ENCODE measurements at places on chromosomes 12 and 14.
A peak's percentile ranks its signal among the peaks of the same experiment; 100 is the strongest.

DNA sequence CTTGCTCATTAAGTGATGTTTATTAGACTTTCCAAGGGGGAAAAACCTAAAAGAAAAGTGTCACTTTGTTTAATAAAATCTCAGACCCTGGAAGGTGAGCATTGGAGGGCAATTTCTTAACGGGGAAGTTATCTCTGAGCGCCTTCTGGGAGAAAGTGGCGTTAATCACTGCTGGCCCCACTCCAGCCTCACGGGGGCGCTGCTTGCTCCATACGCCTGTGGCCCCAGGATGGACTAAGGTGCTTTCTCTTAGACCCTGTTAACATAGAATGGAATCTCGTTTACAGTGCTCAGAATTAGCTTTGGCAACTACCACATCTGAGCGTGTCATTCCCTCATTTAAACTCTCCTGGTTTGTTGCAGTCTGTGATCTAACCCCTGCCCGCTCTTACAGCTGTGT lies 16.4 kb upstream of the PRIMA1 start:
- no peak for DNase-seq

- no peak for DNase-seq
Observed at GRCh38 chr14:96252323-96252998, 3.5 kb upstream of the BDKRB1 start.

- no peak for DNase-seq
Observed at GRCh38 chr14:34363733-34364134, 98.3 kb downstream of the SPTSSA start.

DNA sequence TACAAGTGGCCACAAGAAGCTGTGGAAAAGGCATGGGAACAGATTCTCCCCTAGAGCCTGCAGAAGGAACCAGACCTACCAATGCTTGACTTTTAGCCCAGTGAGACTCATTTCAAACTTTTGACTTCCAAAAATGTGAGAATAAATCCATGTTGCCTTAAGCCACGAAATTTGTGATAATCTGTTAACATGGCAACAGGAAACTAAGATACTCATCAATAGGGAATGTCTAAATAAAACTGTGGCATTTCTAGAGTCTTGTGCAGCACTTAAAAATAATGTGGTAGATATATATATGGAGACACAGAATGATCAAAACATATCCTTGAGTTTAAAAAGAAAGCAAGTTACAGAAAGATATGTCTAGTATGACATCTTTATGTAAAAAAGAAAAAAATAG lies 12.0 kb downstream of the HECTD4 start:
- DNase-seq: no peak

GRCh38 chr14:88346048-88346639 lies 23.1 kb upstream of the KCNK10 start:
- no peak for DNase-seq

- DNase-seq: peak; percentile 66
Observed at GRCh38 chr12:104790296-104791125, 167.6 kb downstream of the SLC41A2 start.

DNA sequence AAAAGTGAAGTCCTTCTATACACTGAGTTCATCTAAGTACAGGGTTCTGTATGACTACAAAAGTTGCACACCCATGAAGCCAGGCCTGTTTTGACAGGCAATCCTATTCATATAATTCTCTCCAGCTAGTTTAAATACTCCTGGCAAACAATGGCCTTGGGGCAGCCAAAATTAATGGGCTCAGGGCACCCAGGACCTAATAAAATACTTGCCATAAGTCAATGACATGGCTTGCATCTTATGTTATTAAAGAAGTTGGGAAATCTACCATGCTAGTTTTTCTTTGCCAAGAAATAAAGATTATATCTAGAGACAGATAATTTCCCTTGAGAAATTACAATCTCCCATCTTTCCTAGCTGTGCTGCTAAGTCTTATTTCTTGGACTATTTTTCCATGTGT lies 11.1 kb upstream of the TMTC1 start:
- DNase-seq: no peak

DNA sequence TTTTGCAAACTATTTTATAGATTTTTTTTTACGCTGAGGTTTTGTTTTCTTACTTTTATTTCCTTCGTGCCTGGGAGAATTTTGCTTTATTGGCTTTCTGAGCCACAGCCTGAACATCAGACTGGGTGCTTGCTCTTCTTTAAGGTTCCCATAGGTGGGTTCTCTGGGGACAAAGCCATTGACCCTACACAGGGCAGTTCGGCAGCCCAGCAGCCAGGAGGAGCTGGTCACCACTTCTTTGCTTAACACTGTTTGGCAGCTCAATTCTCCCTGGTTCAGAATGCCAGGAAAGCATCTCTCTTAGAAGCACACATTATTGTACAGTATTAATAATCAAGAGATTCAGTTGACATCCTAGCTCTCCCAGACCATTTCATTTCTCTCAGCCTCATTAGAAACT lies 140.8 kb upstream of the NEDD1 start:
- DNase-seq: no peak

DNA sequence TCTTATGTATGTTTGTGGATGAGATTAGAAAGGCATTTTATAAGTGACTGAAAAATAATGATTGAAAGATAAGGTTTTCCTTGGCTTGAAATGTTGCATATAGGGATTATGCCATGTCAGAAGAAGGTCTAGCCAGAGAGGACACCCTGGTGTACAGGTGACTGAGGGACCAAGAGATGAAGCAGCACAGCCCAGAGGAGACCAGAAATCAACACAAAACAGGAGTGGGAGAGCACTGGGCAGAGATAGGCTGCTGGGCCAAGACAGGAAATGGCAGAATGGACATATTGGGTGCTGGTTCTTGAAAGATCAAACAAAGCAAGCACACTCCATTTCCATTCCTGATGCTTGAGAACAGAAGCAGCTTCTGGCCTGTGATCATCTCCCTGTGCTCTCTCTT lies 24.4 kb upstream of the FRMD6 start:
- no peak for DNase-seq

GRCh38 chr12:62700091-62700880 lies 233.7 kb downstream of the MON2 start:
- DNase-seq: no peak

GRCh38 chr14:72892879-72893635 lies 844 bp downstream of the DPF3 start:
- no peak for DNase-seq

- no peak for DNase-seq
Observed at GRCh38 chr12:85310456-85311076, 30.5 kb downstream of the ALX1 start.

DNA sequence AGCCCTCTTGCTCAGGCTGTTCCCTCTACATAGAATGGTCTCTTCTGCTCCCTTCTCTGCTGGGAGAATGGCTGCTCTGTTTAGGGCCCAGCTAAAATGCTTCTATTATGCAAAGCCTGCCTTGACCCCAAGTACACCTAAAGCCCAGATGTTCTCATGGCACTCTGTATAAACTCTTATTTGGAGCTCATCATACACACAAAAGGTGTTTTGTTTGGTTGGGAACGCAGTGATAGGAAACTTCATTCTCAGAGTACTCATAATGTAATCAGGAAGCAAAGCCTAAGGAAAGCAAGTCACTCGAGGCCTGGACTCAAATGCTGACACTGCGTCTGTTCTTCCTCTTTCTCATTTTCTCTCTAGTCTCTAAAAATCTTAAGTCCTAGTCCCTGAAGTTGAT lies 38.2 kb upstream of the SYCP3 start:
- DNase-seq: no peak

GRCh38 chr12:120287491-120287890 lies 4.2 kb downstream of the RNU4-2 start:
- DNase-seq: no peak

- no peak for DNase-seq
Observed at GRCh38 chr12:57764662-57765002, 2.2 kb downstream of the CYP27B1 start.

DNA sequence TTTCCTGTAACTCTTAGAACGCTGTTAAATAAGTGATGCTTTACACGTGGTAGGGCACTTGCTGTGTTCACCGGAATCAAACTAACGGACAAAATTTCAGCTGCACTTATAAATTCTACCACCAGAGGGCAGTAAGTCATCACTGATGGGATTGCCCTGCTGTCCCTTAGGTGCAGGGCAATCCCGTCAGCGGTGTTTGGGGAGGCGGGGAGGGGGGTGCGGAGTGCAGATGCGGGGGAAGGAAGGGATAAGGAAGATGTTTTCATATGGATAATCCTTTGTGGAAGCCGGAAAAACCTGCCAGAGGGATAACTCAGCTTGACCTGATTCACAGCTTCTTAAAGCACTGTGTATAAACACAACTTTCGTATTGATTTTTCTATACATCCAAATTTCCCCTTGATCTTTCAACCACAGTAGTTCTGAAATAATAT lies 21.7 kb upstream of the SLC10A1 start:
- peak; percentile 63 for DNase-seq
